ENCODE measurements at places on chromosomes 1 and 21.

DNA sequence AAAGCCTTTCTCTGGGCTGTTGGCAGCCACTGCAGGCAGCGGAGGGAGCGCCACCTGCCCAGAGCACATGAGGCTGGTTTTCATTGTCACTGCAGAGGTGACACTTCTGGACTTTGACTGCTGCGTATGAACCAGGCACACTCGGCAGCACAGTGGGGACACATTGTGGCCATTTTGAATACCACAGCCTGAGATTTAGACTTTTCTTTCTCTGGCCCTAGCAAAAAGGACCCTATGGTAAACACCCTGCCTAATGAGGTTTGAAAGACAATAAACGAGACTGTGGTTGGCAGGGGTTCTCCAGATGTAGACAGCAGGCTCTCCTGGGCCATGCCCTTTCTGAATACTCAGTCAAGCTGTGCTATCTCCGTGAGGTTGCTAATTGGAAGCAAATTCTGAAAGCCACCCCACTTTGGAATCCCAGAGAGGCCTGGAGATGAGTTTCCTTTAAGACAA, 12.0 kb upstream of the KCNE2 start:
- H3K36me3 ChIP-seq: peaks cover 1% of the 10 kb centered on the region
- H3K4me3 ChIP-seq: no peak overlapping the region
- peaks cover 6% of the 10 kb centered on the region for H3K4me1 ChIP-seq
- DNase-seq: peak; percentile 52
- no peak overlapping the region for H3K27ac ChIP-seq

DNA sequence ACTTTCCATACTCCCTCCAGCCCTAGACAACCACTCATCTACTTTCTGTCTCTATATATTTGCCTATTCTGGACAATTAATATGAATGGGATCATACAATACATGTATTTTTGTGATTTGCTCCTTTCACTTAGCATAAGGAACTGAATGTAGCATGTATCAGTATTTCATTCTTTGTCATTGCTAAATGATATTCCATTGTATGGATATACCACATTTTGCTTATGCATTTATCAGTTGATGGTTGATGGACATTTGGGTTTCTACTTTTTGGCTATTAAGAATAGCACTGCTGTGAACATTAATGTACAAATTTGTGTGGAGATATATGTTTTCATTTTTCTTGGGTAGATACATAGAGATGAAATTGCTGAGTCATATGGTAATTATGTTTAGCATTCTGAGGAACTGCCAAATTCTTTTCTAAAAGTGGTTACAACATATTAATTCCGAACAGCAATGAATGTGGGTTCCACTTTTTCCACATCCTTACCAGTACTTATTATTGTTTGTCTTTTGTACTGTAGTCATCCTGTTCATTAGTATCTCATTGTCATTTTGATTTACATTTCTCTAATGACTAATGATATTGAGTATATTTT, 121.0 kb downstream of the LRRC40 start:
- no peak overlapping the region for H3K27ac ChIP-seq
- peaks cover 8% of the 10 kb centered on the region for H3K4me1 ChIP-seq
- H3K27me3 ChIP-seq: peaks cover 4% of the 10 kb centered on the region
- H3K36me3 ChIP-seq: peaks cover 2% of the 10 kb centered on the region
- H3K4me3 ChIP-seq: no peak overlapping the region
- DNase-seq: no peak

DNA sequence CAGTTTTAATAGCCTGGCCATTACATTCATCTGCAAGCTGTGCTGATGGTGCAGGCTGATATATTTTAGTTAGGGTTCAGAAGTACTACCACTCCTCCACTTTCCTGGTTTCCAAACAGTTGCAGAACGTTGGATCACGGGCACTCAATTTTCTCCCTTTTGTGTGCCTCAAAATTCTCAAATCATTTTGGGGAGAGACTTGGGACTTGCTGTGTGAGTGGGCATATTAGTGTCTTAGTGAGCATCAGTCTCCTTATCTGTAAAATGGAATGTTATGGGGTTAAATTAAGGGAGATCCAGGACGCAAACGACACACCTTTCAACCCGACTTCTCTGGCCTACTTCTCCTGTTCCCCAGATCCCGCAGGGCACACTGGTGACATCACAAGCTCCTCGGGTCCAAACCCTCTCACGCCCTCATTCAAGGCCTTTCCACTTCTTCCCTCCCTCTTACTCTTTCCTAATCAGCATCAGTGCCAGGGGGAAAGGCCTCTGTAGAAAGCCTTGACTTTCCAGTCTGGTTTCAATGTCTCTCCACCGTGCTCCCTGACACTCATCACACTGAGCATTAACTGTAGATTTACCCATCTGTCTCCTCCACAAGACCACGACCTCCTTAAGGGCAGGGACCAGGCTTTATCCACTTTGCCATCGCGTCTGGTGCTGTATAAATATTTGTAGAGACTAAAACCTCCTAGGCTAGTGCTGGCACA, 1.2 kb downstream of the PIGP start:
- H3K4me1 ChIP-seq: peaks cover 37% of the 10 kb centered on the region
- H3K27me3 ChIP-seq: no peaks in the 10 kb centered on the region
- DNase-seq: no peak
- peak overlapping the region; percentile 76 for H3K27ac ChIP-seq

GRCh38 chr1:109781806-109782205, 18.1 kb upstream of the EPS8L3 start:
- no peak overlapping the region for H3K4me3 ChIP-seq
- peaks cover 14% of the 10 kb centered on the region for H3K36me3 ChIP-seq
- no peak overlapping the region for H3K27ac ChIP-seq
- H3K27me3 ChIP-seq: no peaks in the 10 kb centered on the region
- peaks cover 18% of the 10 kb centered on the region for H3K4me1 ChIP-seq

DNA sequence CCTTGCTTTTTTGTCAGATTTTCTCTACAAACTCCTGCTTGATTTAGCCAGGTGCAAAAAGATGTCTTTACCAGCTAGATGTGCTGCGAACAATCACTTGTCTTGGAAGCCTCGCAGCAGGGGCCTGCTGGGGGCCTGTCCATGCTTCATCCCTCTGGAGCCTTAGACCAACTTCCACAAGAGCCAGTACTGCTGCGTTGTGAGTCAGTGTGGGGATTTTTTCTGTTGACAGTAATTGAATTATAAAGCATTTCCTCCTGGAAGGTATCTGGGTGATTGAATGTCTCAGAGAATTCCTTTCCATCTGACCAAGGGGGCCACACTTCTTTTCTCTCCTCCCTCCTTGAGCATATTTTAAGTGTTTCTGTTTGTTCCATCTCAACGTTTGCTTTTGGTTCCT, 40.4 kb upstream of the LDLRAP1 start:
- peaks cover 6% of the 10 kb centered on the region for H3K4me1 ChIP-seq
- H3K36me3 ChIP-seq: peaks cover 2% of the 10 kb centered on the region
- no peak overlapping the region for H3K4me3 ChIP-seq
- peaks cover 7% of the 10 kb centered on the region for H3K27me3 ChIP-seq

DNA sequence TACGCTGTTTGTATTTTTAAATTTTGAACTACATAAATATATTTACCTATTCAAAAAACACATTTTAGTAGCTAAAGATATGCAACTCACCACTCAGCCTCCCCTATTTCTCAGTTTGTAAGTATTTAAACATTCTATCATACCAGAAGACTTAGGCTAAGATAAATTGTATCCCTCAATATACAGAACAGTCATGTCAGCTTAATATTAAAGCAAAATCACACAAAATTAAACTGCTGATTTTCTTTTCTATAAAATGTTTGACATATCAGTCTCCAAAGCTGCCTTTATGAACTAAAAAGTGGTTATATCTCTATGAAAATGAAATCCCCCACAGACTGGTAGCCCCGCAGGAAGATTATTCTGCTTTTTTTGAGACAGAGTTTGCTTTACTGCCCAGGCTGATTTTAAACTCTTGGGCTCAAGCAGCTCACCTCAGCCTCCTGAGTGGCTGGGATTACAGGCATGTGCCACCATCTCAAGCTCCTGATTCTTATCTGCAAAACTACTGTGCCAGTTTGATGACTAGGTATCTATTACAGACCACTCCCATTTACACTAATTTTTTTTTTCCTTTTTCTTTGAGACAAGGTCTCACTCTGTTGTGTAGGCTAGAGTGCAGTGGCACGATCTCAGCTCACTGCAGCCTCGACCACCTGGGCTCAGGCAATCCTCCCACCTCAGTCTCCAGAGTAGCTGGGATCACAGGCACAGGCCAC, 37.6 kb downstream of the NRDC start:
- peaks cover 26% of the 10 kb centered on the region for H3K4me1 ChIP-seq
- H3K27ac ChIP-seq: no peak overlapping the region
- H3K36me3 ChIP-seq: peaks cover 27% of the 10 kb centered on the region
- H3K4me3 ChIP-seq: no peak overlapping the region

GRCh38 chr1:89566761-89567174, 42.1 kb downstream of the LRRC8B start:
- H3K36me3 ChIP-seq: peaks cover 38% of the 10 kb centered on the region
- DNase-seq: no peak
- no peaks in the 10 kb centered on the region for H3K27me3 ChIP-seq
- H3K27ac ChIP-seq: no peak overlapping the region
- no peak overlapping the region for H3K4me3 ChIP-seq
- peaks cover 3% of the 10 kb centered on the region for H3K4me1 ChIP-seq

GRCh38 chr1:201054091-201054543, 30.6 kb upstream of the KIF21B start:
- peaks cover 31% of the 10 kb centered on the region for H3K4me1 ChIP-seq
- no peak overlapping the region for H3K27ac ChIP-seq
- no peak overlapping the region for H3K4me3 ChIP-seq
- H3K36me3 ChIP-seq: no peaks in the 10 kb centered on the region
- no peak for DNase-seq
- peaks cover 5% of the 10 kb centered on the region for H3K27me3 ChIP-seq

DNA sequence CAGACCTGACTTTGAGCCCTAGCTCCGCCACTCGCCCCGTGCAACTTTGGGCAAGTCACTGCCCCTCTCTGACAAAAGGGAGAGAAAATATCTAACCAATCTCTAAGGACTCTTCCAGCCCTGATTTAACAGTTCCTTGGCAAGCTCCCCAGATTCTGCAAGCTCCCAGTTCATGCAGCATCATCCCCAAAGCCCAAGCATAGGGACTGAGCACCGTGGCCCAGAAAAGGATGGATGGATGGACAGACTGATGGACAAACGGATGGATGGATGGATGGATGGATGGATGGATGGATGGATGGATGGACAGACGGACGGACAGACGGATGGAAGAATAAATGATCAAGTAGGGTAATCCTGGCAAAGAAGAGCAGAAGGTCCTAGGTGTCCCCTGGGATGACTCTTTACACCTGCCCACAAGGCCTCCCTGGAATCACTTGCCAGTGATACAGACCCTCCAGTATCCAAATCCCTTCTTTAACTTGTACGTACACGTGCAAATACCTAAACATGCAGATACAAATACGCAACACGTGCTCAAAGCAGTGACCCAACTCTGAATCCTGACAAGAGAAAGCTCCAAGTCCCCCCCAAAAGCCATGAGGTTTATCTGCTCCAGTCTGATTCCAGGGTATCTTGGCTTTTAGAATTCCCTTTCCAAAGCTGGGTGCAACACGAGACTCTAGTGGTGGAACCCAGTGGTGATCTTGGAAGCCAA, 16.0 kb downstream of the IFFO2 start:
- no peak overlapping the region for H3K27ac ChIP-seq
- peaks cover 6% of the 10 kb centered on the region for H3K4me1 ChIP-seq
- no peak overlapping the region for H3K4me3 ChIP-seq
- H3K27me3 ChIP-seq: no peaks in the 10 kb centered on the region
- H3K36me3 ChIP-seq: no peaks in the 10 kb centered on the region
- DNase-seq: no peak

Data from activated CD8-positive, alpha-beta memory T cell treated with anti-CD3 and anti-CD28 coated beads, Interleukin-2, amount 10 ng/mL, durations not matched to agents 7 days and 5 days (primary cell).